ENCODE measurements at places on chromosomes 7 and 10.

DNA sequence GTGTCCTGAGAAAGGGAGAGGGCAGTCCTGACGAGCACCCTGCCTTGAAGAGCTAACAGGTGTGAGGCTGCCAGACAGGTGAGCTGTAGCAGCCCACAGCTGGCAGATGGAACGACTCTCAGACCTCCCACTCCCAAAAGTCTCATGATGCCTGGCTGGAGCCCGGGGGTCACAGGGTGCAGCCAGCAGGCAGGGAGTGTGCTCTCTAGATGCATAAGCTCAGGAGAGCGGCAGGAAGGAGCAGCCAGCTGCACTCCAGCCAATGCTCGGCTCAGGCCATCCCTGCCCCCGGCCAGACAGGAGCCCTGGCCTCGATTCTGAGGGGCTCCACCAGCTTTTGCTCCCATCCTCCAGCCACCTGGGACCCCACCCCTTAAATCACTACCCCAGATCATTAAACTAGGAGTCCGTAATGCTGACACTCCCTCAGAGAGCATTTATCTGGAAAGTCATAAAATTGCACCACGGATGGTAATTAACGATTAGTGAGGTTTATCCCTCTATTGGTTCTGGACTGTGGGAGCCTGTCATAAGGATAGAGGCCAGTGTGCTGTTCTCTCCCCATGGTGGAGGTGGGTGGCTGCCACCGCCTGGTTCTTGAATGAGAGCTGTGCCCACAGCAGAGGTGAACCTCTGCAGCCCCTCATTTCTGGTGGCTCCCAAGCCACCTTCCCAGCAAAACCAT lies 63.5 kb upstream of the ZMIZ1 start:
- no peak for DNase-seq

DNA sequence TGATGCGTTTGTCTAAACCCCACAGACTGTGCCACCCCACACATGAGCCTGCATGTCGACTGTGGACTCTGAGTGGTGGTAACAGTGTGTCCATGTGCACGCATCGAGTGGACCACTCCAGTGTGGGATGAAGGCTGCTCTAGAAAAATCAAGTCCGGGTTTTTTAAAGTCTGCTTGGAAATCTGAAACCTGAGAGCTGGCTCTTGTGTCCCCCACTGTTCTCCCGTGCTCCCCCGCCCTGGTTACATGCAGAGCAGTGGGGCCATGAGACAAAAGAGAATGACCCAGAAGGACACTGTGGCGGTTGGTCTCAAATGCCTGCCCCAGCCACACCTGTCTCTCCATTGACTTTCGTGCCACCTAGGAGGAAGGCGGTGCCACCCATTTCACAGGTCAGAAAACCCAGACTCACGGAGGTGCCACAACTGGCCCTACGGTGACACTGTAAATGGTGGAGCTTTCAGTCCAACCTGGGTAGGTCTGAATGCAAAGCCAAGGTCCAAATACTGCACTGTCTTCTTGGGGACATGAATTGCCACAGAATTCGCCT lies 27.3 kb upstream of the PWWP2B start:
- no peak for DNase-seq

GRCh38 chr10:3426190-3426845 lies 253.7 kb upstream of the PITRM1 start:
- DNase-seq: peak; percentile 83

DNA sequence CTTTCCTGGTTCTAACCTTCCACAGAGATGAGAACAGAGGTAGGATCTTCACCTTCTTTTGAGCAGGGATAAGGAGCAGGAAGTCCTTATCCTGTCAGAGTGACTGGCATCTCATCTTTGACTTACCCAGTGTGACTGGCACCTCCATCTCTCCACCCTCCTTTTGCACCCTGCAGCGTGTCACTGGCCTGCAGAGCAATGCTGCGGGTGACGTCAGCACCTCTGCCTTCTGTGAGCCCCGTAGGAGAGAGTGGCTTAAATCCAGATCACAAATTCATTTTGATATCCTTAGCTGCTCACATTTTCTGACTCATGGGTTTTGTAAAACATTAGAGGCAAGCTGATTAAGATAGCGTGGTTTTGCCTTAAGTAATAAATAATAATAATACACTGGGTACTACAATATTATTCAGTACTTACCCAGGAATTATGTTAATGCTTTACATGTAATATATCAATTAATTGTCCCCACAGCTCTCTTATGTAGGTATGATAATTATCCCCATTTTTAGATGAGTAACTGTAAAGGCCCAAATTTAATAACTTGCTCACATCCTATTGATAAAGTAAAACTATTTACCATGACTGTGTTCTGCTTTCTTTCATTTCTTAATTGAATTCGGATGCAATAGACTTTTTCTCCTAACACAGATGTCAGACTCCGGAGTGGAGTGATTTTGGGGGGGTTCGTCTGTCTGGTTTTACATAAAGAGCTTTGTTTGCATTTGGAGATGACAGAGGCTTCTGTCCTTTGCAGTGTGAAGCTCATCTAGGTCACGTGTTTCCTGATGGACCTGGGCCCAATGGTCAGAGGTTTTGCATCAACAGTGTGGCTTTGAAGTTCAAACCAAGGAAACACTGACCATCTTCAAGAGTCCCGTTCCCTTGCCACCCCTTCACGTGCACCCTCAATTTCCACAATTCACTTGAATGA lies 24.9 kb downstream of the MSRB2 start:
- DNase-seq: no peak

DNA sequence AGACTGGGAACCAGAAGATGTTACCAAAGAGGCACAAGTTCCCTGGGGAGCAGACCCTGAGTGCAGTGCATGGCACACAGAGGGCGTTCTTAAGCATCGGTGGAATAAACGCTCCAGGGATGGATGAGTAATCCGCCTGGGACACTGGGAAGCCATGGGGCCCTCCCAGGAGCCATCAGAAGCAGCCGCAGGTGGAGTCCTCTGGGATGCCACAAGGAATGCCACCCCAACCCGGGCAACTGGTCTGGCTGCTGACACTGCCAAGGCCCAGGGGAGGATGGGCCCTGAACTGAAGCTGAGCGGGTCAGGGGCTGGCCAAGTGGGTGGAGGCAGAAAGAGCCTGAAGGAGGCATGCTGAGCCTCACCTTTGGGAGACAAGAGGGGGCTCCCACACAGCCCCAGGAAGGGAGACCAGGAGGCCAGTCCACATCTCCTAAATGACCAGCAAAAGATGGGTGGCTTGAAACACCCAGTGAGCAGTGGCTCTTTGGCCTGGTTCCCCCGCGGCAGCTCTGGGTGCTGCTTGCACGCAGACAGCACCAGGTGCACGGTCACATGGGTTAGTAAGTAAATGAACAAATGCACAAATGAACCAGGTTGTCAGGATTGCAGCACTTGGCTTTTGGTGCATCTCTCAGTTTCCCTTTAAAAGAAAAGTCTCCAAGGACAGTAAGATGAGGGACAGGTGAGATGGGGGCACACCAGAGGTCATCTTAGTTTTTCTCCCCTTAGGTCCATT lies 141.3 kb upstream of the ZMIZ1 start:
- DNase-seq: no peak

DNA sequence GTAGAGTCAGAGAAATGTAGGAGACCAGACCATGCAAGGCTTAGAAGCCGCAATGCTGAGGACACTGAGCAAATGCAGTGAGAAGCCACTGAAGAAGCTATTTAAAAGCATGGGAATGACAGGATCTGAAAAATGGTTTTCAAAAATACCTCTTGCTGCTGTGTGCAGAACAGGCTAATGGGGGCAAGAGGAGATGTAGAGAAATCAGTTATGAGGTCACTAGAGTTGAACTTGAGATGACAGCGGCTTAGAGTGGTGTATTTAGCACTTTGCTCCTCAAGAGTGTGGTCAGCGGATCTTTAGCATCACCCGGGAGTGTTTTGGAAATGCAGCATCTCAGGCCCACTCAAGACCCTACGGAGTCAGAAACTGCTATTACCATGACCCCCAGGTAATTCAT lies 48.8 kb downstream of the KIAA1549 start:
- no peak for DNase-seq

- DNase-seq: no peak
These were observed 10.6 kb downstream of the DUSP5 start for GRCh38 chr10:110508159-110508788.

DNA sequence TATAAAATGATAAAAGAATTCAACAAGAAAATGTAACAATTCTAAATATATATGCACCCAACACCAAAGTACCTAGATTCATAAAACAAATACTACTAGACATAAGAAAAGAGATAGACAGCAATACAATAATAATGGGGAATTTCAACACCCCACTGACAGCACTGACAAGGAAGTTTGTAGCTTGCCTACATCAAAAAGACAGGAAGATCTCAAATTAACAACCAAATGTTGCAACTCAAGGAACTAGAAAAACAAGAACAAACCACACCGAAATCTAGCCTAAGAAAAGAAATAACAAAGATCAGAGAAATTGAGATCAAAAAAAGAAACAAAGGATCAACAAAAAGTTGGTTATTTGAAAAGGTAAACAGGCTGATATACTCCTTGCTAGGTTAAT lies 36.5 kb upstream of the TNKS2 start:
- DNase-seq: no peak

GRCh38 chr10:72637398-72637857 lies 11.5 kb upstream of the MICU1 start:
- peak; percentile 65 for DNase-seq

GRCh38 chr10:38146579-38147333 lies 52.6 kb downstream of the ZNF37A start:
- no peak for DNase-seq

DNA sequence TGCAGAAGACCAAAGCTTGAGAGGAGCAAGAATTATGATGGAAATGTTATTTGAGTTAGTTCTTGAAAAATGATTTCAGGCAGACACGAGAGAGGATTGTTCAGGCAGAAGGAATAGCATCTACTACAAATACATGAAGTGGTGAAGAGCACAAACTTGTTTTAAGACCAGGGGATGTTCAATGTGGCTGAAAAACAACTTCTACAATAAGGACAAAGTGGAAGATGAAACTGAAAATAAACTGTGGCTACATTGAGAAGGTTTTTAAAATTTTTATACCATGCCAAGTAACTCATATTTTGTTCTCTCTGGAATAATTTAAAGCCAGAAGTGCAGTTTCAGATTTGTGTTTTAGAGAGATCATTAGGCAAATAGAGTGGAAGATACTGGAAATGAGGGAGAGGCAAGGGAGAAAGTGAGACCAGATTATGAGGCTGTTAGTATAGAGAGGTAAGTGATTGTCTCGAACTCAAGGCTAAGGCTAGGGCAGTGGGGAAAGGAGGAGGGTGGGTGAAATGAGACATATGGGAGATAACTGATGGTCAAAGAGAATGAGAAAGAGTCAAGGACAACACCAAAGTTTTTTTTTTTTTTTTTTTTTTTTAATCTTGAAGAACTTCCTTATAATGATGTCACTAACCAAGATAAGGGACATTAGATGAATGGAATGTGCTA lies 115.4 kb downstream of the MDFIC start:
- peak; percentile 35 for DNase-seq

- DNase-seq: peak; percentile 88
These were observed 51.5 kb downstream of the CCNY start for GRCh38 chr10:35387768-35388167.

DNA sequence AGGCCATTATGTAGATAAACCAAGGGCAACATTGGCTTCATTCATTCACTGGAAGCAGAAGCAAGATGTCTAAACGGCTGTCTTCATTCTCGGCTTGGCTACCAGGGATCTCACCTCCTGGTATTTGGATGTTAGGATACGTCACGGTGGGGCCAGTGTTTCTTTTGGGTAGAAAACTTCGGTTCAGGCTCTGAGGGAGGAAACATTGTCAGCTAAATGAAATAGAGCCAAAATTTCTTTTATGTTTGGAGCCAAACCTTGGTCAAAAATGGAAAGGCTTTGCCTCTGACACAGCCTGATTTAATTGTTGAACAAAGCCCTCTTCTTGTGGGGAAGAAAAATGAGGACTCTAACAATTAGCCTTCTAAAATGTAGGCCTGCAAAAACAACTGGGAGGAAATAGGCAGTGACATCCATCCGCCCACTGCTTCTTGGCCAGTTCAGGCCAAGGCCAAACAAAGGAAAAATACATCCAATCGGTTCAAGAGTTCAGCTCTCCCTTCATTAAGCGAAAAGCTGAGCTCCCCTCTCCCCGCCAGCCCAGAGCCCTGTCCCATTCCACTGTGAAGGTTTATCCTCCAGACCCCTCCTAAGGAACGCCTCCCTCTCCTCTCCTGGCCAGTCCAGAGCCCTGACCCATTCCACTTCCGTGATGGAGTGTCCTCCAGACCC lies 44.4 kb downstream of the PFKFB3 start:
- DNase-seq: peak; percentile 72

GRCh38 chr7:149741629-149742028 lies 31.8 kb downstream of the ZNF467 start:
- no peak for DNase-seq

DNA sequence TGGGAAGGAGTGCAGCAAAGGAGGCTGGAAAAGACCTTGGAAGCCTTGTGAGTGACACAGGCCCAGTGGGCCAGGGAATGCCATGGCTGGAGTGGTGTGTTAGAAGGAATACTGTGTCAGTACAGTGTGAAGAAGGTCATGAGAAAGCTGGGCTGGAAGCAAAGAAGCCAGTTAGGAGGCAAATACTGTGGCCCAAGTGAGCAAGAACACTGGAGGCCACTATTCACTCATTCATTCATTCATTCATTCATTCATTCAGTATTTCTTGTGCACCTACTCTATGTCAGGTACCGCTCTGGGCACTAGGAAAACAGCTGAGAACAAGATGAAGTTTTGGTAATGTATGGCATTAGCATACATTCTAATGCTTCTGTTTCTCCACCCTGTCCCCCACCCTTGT lies 9.6 kb downstream of the CRTAC1 start:
- DNase-seq: no peak

GRCh38 chr7:1679326-1679965 lies 9.4 kb downstream of the ELFN1 start:
- no peak for DNase-seq

- DNase-seq: peak; percentile 45
These were observed 8.1 kb downstream of the TASOR2 start for GRCh38 chr10:5692461-5693358.

GRCh38 chr7:76211216-76211615 lies 9.5 kb downstream of the SRRM3 start:
- no peak for DNase-seq

- DNase-seq: no peak
These were observed 108.2 kb downstream of the CHRM2 start for GRCh38 chr7:136976504-136977251.

DNA sequence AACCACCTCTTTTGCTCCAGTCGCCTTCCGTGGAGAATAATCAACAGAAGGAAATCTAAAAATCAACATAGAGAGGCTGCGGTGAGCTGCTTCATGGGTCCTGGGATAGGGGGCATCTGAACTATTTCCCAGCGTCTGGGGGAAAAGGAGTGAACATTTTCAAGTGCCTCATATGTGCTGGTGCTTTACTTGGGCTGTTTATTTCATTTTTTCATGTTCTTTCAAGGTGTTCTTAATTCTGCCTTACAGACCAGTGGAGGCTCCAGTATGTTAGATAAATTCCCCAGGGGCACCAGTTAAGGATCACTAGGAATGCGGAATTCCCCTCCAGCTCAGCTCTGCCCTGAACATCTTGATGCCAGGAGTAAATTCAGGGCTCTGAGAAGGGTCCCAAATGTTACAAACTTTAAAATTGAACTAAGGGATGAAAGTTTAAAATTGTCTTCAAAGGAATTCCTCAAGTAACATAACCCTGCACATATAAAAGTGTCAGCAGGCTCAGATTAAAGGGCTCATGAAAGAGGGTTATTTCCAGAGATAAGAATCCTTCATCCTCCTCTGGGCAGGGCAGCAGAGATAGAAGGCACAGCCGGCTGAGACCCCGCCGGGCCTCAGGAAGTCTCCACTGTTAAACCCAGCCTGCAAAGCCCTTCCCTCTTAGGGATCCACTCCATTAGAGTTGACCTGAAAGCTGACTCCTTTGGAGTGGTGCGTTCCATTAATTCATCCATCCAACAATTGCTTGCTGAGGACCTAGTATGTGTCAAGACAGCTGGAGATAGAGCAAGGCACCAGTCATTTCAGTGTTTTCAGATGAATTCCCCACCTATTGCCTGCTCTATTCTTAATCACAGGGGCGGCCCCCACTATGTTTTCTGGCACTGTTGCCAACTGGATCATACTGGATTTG lies 345.8 kb downstream of the KCNMA1 start:
- DNase-seq: no peak
